NCI-H526 treated with DMSO at 0.1 percent for 48 hours (cell line): ENCODE measurements at places on chromosomes 5 and 9.

GRCh38 chr9:5949103-5949699 lies 58.5 kb downstream of the MLANA start:
- peak; percentile 6 for DNase-seq

- DNase-seq: no peak
These were observed 17.9 kb downstream of the TMEM167A start for GRCh38 chr5:83059341-83059740.

DNA sequence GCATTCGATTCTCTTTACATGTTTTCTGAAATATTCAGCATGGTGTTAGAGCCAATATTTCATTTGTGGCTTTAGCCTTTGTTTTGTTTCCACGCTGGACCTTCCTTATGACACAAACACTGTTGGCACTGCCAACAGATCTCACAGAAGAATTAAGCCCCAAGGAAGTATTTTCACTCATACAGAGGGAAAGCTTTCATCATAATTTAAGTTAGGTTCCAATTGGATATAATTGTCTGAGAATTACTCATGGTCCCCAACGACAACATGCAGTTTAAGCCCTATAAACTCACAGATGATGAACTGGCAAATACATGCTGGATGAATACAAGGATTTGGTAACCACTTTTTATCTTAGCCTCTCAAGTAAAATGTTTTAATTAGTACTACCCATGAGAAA lies 259.5 kb downstream of the EBF1 start:
- DNase-seq: no peak

DNA sequence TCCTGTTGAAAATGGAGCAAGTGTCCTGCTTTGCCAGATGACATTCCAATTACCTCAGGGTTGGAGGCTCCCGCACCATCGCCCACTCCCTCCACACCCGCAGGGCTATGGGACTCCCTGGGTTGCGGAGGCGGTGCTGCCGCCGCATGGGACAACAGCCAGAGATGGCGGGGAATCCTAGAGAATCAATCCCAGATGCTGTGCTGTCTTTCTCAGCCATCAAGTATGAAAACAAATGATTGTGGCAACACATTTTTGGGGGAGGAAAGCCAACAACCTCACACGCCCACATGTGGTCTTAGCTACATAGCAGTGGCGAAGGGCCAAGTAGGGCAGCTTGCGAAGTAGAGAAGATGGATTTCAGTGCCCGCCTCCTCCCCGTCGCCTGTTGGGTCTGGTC lies 46.7 kb downstream of the IL31RA start:
- DNase-seq: no peak

- DNase-seq: no peak
These were observed 25.4 kb downstream of the STARD4 start for GRCh38 chr5:111486926-111487325.

DNA sequence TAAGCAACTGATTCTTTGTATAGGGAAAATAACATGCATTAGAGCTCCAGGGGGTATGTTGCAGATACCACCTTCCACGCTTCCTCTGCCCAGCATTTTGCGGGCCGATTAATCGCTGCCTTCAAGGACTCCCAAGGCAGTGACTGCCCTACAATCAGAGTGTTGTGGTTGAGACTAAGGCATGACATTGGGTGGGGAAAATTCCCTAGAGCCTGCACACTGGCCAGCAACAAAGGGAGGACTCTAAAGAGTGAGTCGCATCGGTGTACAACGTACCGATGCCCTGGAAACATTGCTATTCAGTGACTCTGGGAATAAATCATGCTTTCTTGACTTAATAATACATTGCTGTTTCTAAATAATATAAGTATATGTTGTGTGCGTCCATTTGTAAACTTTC lies 119.7 kb downstream of the ZNF462 start:
- DNase-seq: no peak
